ENCODE measurements at places on chromosomes 5 and 9.

DNA sequence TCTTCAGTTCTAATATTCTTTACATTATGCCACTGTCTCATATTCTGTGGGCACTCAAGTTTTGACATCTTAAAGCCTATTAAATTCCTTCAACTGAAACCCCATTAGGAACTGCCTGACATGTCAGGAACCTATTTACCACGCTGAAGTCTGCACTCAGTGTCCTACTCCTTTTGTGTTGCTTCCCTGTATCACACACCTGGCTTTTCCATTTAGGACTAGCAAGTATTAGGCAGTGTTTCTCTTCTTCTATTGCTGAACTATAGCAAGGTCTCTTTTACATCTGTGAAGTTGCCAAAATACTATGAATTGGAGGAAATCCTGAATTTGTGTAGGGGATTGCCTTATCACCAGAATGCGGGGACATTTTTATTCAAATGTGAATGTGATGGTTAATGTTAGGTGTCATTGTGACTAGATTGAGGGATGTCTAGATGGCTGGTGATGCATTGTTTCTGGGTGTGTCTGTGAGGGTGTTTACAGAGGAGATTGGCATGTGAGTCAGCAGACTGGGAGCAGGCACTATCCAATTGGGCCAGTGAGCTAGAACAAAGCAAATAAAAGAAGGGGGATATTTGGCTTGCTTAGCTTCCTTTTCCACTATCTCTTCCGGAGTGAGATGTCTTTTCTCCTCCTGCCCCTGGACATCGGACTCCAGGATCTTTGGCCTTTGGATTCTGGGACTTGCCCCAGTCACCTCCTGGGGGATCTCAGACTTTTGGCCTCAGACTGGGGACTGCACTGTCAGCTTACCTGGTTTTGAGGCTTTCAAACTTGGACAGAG lies 21.2 kb upstream of the VCAN start:
- no peak for DNase-seq

DNA sequence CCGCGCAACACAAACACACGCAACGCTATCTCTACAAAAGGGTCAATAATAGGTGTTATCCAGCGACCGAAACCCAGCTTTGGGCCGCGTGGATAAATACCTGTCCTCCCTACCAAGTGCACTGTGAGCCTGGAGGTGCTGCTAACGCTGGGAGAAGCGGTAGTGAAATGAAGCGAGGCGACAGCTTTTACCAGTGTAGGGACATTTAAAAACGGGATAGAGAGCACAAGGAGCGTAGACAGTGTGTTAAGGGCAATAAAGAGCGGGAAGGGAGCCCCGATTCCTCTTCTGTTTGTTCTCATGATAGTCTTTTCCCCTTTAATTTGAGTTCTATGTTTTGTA lies 421 bp upstream of the DEPDC1B start:
- DNase-seq: no peak

DNA sequence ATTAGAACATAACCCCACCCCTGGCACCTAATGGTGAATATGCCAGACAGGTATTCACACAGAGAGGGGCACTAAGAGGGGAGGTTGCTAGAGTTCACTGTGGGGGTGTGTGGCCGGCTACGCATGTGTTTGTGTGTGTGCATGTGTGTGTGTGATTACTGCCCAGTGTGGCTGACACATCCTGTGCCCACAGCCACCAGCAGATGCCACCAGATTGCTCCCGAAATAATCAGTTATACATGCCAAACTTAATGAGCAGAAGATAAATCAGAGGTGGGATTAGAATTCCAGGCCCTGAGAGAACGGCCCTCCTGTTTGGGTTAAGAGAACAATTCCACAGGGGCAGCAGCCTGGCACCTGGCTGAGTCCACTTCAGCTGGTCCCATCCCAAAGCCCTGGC lies 91.8 kb upstream of the TBCA start:
- no peak for DNase-seq

- no peak for DNase-seq
These were observed 62.2 kb downstream of the RNF38 start for GRCh38 chr9:36337865-36338264.

- no peak for DNase-seq
These were observed 119.5 kb downstream of the SYK start for GRCh38 chr9:90921104-90921503.

DNA sequence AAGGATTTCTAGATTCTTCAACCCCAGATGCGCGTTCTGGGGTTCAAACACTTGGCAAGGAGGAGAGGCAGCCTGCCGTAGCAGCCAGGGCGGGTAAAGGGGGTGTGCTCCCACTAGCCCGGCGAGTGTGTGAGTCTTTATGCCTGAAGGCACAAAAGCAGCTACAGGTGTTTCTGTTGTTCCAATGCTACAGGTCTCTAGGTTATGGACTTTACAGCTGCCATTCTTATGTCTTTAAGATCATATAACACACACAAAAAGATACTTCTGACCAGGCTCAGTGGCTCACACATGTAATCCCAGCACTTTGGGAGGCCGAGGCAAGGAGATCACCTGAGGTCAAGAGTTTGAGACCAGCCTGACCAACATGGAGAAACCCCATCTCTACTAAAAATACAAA lies 133.6 kb upstream of the RETREG1 start:
- DNase-seq: no peak

DNA sequence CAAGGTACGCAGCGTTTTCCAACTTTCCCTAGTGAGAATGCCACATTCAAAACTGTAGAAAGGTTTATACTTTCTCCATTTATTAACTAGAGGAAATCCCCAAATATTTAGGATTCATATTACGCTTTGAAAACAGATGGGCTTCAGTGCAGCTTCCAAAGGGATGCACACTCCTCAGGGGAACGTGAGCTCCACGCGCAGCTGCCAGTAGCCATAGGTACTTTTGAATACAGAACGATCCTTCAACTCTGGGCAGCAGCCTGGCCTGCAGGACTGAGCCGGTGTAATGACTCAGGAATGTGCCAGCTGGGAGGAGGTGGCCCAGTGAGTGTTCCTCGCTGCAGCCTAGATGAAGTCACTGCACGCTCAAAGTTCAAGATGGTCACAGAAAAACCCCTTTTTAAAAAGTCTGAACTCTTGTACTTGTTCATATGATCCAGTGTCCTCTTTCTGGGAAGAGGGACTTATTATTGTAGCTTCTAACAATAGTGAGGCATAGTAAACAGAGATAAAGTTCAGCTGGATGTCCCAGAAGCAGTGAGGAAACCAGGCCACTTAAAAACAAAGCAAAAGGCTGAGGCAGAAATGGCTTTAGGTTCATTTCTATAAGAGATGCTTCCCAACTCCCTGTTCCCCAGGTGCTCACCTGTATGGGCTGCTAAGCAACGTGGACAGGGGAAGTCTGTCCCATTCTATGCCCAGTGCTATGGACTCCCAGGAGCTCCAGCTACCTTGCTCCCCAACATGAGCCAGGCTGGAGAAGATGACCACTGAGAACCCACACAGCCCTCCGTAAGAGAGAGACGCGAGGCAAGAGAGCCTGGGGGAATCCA lies 130.0 kb downstream of the LHFPL2 start:
- no peak for DNase-seq

GRCh38 chr9:87677776-87678587 lies 47.9 kb upstream of the CTSL start:
- DNase-seq: no peak

GRCh38 chr9:93596399-93596798 lies 20.0 kb downstream of the PHF2 start:
- DNase-seq: no peak

GRCh38 chr9:37550781-37551180 lies 25.4 kb downstream of the FBXO10 start:
- DNase-seq: no peak

- DNase-seq: no peak
These were observed 71.5 kb downstream of the RCL1 start for GRCh38 chr9:4864234-4864661.

DNA sequence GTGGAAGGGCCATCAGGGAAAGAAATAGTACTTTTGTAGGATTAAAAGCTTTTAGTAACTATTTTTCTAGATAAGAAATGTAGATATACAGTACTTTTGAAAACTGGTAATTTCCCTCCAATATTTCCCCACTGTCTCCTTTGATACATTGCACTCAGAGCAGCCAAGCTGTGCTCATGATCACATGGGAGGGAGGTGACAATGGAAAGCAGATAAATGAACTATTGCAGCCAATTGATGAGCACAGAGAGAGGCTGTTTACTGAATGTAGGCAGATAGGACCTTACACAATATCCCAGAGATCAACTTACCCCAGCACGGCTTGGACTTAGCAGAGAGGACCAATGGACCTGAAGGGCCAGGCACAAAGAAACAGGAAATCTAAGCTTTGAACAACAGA lies 178.0 kb upstream of the NREP start:
- DNase-seq: no peak

DNA sequence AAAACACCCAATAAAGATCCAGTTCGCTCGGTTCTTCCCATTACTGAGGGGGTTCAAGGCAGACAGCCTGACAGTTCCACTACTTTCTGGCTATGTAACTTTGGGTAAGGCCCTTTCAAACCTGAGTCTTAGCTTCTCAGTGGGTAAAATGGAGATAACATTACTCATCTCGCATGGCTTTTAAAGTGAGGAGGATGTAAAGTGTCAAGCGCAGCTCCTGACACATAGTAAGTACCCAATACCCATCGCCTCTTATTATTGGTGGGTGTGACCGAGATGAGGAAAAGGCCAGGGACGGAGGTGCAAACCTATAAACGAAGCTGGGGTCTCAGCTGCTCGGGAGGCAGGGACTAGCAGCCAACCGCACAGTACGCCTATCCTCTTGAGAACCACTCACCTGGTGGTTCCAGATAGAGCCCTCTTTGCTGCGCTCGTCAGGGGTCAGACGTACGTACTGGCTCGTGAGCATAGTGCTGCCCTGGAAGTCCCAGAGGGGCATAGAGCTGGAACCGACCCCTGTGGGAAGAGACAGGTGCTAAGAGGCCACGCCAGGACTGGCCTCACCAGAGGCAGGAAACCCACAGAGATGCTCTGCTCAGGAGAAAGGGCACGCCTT lies 584 bp downstream of the LMAN2 start:
- no peak for DNase-seq

GRCh38 chr5:142749321-142749720 lies 20.9 kb upstream of the ARHGAP26 start:
- no peak for DNase-seq

GRCh38 chr9:110714314-110714713 lies 45.7 kb downstream of the MUSK start:
- DNase-seq: no peak

DNA sequence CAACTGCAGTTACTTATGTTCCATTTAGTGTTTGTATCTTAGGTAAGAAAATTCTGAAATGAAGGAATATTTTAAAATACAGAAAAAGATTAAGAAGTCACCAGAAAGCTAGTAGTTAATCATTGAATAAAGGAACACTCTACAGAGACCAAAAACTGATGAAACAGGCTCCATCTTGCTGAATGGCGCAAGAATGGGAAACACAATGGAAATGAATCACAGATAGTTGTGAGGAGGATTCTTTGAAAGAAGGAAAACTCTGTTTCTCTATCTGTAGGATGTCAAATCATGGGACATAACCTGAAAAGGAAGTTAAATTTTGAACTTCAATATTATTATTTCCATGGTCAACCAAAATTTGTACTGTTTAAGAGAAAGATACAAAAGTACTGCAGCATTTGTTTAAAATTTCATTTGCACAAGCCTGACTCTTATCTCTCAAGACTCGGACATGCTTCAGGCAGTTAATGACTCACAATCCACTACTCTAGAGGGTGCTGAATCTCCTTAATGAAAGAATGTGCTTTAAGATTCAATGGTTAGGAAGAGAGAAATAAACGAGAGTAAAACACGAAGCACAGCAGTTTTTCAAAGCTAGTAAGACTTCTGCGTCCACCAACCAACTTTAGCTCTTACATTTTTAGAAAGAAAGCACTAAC lies 1064.4 kb upstream of the DMAC1 start:
- DNase-seq: no peak

GRCh38 chr5:59770953-59771352 lies 122.6 kb downstream of the PDE4D start:
- no peak for DNase-seq

- DNase-seq: no peak
These were observed 301.5 kb upstream of the CCNG1 start for GRCh38 chr5:163135849-163136248.

GRCh38 chr9:126389992-126390391 lies 63.4 kb downstream of the MVB12B start:
- DNase-seq: no peak

DNA sequence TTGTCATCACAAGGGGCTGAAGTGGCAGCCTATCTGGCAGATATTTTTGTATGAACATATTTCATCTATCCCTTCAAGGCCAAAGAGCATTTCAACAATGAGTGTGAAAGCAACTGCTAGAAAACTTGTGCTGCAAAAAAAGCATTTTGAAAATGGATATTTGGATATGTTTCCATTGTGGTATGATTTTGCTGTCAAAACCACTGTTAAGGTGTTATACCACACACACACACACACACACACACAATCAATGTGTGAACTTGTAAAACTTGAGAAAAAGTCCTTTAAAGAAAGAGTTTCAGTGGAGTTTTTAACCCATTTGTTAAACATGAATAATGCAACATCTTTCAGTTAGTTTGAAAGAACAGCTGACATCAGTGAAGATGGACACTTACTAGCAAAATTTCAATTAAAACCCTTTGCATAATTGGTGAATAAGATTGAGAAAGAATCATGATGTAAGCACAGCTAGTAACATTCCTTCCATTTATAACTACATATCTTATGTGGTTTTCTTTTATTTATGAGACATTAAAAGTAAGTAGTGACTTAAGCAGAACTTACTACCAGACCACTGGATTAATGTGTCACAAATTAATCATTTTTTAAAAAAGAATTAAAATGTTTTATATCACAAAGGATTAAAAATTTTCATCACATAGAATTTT lies 182.6 kb upstream of the GNA14 start:
- no peak for DNase-seq

GRCh38 chr9:89514337-89514736 lies 16.4 kb upstream of the SEMA4D start:
- DNase-seq: no peak

DNA sequence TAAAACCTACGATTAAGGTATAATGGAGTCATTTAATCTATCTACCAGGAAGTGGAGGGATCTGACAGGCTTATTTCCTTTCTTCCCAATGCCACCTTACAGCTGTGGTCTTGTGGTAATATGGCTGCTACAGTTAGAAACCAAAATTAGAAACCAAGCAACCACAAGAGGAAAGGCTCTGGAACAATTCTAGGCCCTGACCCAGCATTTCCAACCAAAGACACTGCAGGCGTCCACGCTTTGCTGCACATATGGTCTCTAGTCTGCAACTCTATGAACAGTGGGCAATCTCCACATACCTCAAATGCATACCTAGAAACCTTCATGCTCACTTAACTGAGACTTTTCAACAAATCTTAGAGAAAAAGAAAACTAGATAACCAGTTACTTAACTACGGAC lies 339.1 kb downstream of the NFIB start:
- DNase-seq: no peak

- no peak for DNase-seq
These were observed 154.2 kb upstream of the WWC1 start for GRCh38 chr5:168137265-168137664.

GRCh38 chr5:124630767-124631704 lies 115.4 kb downstream of the ZNF608 start:
- no peak for DNase-seq

GRCh38 chr9:119986205-119986604 lies 593.8 kb downstream of the CDK5RAP2 start:
- no peak for DNase-seq

- DNase-seq: no peak
These were observed 641.1 kb downstream of the ISL1 start for GRCh38 chr5:52024359-52024758.
